ENCODE measurements at places on chromosomes 1 and 21. TPM values are rescaled to one million over a fixed set of nuclear protein-coding genes. Genes with fewer than 3 reads are reported as not detected.

GRCh38 chr1:79532555-79532954, 526.0 kb upstream of the ADGRL4 start:
- no peaks in the 10 kb centered on the region for H3K4me1 ChIP-seq
- no peak for DNase-seq
- no peak overlapping the region for H3K27ac ChIP-seq
- no peaks in the 10 kb centered on the region for H3K27me3 ChIP-seq
- no peaks in the 10 kb centered on the region for H3K36me3 ChIP-seq

The BPNT1 gene
- total RNA-seq, result 2.5 TPM

GRCh38 chr1:226388131-226388530, 19.8 kb downstream of the PARP1 start:
- no peak overlapping the region for H3K27ac ChIP-seq
- H3K4me1 ChIP-seq, result no peaks in the 10 kb centered on the region
- DNase-seq, result no peak
- H3K36me3 ChIP-seq, result peaks cover 97% of the 10 kb centered on the region
- no peak overlapping the region for H3K4me3 ChIP-seq
- no peaks in the 10 kb centered on the region for H3K27me3 ChIP-seq

GRCh38 chr21:42384989-42385388, 10.9 kb downstream of the TMPRSS3 start:
- H3K27ac ChIP-seq, result no peak overlapping the region
- DNase-seq, result no peak
- H3K36me3 ChIP-seq, result no peaks in the 10 kb centered on the region
- H3K27me3 ChIP-seq, result no peaks in the 10 kb centered on the region

DNA sequence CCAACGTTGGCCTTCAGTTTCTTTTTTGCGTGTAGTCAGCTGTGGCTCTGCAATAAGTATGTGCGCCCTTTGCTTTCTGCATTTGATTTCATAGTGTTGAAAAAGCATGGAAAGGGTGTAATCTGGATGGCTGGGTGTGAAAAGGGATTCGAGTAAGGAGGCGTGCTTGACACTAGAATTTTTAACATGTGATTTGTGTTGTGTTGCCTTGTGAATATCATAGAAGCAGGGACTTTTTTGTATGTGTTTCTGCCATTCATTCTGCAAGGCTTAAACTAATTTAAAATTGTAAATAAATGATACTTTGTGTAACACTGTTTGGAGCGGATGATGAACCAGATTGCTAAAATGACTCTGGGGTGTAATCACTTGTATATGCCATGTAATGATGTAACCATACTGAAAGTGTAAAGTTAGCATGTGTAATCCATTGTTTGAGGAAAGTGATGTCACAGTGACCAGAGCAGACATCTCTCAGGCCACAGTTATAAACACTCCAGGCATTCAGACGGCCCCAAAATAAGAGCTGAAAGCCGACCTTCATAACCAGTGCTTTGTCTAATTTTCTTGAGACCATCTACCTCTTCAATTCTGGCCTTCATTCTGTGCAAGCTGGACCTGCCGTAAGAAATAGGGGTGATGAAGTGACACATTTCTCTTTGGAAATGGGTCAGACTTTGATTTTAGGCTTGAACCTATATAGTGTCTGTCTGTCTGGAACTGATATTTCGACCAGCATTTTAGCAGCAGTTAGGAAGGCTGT, 618 bp downstream of the SH3BGR start:
- no peaks in the 10 kb centered on the region for H3K27me3 ChIP-seq
- no peak overlapping the region for H3K4me3 ChIP-seq
- no peak for DNase-seq
- H3K27ac ChIP-seq, result no peak overlapping the region

DNA sequence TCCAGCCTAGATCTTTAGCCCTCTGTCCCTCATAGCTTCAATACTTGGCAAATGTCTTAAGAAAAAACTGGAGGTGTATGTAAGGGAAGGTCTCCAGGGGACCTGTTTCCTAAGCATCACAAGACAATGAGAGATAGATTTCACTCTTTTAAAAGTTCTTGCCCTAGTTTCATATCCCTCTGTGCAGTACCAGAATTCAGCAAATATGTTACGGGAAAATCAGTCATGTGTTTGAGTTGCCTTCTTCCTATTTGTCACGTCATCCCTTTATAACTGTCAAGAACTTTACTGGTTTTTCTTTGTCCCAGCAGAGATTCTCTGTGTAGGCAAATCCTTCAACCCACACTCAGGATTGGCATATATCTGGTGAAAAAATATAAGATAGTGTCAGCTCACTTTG, 32.3 kb downstream of the DNASE2B start:
- H3K27ac ChIP-seq, result no peak overlapping the region
- no peaks in the 10 kb centered on the region for H3K36me3 ChIP-seq
- peaks cover 15% of the 10 kb centered on the region for H3K4me1 ChIP-seq
- DNase-seq, result no peak

The NBPF6 gene
- not detected for total RNA-seq

The C1QC gene
- total RNA-seq, result not detected

The CCDC181 gene
- total RNA-seq, result not detected

GRCh38 chr1:2115008-2115641, 64.9 kb downstream of the PRKCZ start:
- H3K36me3 ChIP-seq, result no peaks in the 10 kb centered on the region
- DNase-seq, result no peak
- H3K4me1 ChIP-seq, result peaks cover 8% of the 10 kb centered on the region
- H3K27ac ChIP-seq, result no peak overlapping the region
- no peaks in the 10 kb centered on the region for H3K27me3 ChIP-seq

The NBPF3 gene
- total RNA-seq, result 8.5 TPM

GRCh38 chr1:17640975-17641374, 101.5 kb downstream of the ARHGEF10L start:
- H3K27me3 ChIP-seq, result no peaks in the 10 kb centered on the region
- H3K4me3 ChIP-seq, result no peak overlapping the region
- H3K27ac ChIP-seq, result no peak overlapping the region
- no peaks in the 10 kb centered on the region for H3K4me1 ChIP-seq
- DNase-seq, result no peak

The CEP104 gene
- total RNA-seq, result 16.6 TPM

The RBM11 gene
- 18.7 TPM for total RNA-seq

DNA sequence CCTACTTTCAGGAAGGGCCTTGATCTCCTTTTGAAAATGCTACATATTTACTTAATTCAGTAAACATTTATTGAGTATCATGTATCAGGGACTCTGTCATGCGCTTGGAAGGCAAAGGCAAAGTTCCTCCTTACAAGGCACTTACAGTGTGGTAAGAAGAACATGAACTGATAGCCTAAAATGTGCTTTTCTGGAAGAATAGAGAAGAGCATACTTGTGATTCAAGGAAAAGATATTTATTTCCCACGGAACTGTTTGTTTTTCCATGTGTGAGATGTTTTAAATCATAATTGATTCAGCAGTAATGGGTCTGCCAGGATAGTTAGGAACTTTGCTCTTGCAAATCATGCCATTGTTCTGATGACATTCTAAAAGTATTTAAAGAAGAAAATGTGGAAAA, 110.1 kb upstream of the ZNHIT6 start:
- H3K27me3 ChIP-seq, result no peaks in the 10 kb centered on the region
- no peak for DNase-seq
- H3K4me3 ChIP-seq, result no peak overlapping the region
- H3K4me1 ChIP-seq, result no peaks in the 10 kb centered on the region

The KRTAP21-1 gene
- not detected for total RNA-seq

The OR14K1 gene
- total RNA-seq, result not detected

The SLFNL1 gene
- 0.08 TPM for total RNA-seq

DNA sequence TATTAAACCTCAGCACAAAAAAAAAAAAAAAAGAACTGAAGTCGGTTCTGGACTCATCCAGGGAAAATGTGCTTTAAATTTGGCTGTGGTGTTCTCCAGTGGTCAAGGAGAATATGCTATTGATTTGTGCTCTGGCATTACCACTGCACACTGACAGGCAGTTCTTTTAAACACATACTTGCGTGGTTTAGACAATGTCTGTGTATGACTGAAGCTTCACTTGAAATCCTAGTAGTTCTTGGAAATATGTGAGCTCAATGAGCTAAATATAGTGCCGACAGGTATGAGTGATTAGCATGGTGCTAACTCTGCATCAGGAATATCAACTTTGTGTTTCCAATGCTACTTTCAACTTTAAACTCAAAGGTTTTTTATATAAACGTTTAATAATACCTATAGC, 415.6 kb downstream of the SMYD3 start:
- no peak overlapping the region for H3K4me3 ChIP-seq
- H3K27ac ChIP-seq, result no peak overlapping the region
- DNase-seq, result no peak

DNA sequence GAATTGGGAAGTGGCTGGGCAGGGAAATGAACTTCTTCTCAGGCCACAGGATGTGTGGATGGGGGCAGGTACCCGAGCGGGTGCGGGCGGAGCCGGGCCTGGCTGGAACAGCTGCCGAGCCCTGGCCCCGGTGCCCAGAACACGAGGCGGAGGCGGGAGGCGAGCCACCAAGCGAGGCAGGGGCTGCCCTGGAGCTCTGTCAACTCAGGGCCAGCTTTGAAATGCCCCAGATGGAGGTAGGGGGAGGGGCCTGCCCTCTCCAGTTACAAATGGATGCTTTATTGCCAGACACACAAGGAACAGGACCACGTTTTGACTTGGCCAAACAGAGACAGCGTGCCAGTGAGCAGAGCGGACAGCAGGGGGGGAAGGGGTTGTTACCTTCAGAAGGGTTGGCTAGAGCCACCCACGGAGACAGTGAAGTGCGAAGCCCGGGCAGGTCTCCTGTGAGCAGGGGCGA, 240.4 kb downstream of the SDCCAG8 start:
- H3K36me3 ChIP-seq, result no peaks in the 10 kb centered on the region
- no peak overlapping the region for H3K4me3 ChIP-seq
- H3K27me3 ChIP-seq, result no peaks in the 10 kb centered on the region
- peaks cover 6% of the 10 kb centered on the region for H3K4me1 ChIP-seq
- H3K27ac ChIP-seq, result no peak overlapping the region
- DNase-seq, result no peak

DNA sequence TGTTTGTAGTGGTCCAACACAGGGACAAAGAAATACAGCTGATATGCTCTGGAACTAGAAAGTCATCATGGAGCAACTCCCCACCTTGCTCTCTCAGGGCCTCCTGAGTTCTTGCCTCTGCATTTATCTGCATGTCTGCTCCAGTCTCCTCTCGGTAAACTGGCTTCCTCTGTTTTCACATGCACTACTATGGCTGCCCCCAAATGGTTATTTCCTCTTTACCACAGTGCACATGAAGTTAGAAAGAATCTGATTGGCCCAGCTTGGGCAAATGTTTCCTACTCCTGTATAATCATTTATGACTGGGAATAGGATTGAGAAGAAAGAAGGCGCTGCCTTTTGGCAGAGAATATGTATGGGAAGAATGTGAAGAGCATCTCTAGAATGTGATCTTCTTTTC, 16.5 kb upstream of the PSMB2 start:
- H3K27me3 ChIP-seq, result no peaks in the 10 kb centered on the region
- H3K4me1 ChIP-seq, result no peaks in the 10 kb centered on the region
- no peak for DNase-seq
- no peaks in the 10 kb centered on the region for H3K36me3 ChIP-seq
- no peak overlapping the region for H3K27ac ChIP-seq
- H3K4me3 ChIP-seq, result no peak overlapping the region

GRCh38 chr21:42027085-42027821, 17.1 kb upstream of the ZBTB21 start:
- no peak overlapping the region for H3K4me3 ChIP-seq
- no peaks in the 10 kb centered on the region for H3K36me3 ChIP-seq
- H3K4me1 ChIP-seq, result no peaks in the 10 kb centered on the region
- no peak for DNase-seq
- H3K27me3 ChIP-seq, result no peaks in the 10 kb centered on the region
- H3K27ac ChIP-seq, result no peak overlapping the region

The POGZ gene
- total RNA-seq, result 97.8 TPM

The AADACL4 gene
- not detected for total RNA-seq

GRCh38 chr1:207815913-207816291, 64.0 kb downstream of the CD46 start:
- H3K27ac ChIP-seq, result no peak overlapping the region
- peaks cover 92% of the 10 kb centered on the region for H3K36me3 ChIP-seq
- H3K4me3 ChIP-seq, result no peak overlapping the region
- DNase-seq, result no peak
- no peaks in the 10 kb centered on the region for H3K27me3 ChIP-seq

GRCh38 chr1:46812065-46812963, 13.5 kb downstream of the CYP4B1 start:
- no peaks in the 10 kb centered on the region for H3K36me3 ChIP-seq
- no peak for DNase-seq
- H3K4me3 ChIP-seq, result no peak overlapping the region
- H3K27me3 ChIP-seq, result peaks cover under 1% of the 10 kb centered on the region
- H3K27ac ChIP-seq, result no peak overlapping the region
- H3K4me1 ChIP-seq, result no peaks in the 10 kb centered on the region

- no peaks in the 10 kb centered on the region for H3K4me1 ChIP-seq
- H3K27ac ChIP-seq, result no peak overlapping the region
- H3K27me3 ChIP-seq, result no peaks in the 10 kb centered on the region
- DNase-seq, result no peak
- no peaks in the 10 kb centered on the region for H3K36me3 ChIP-seq
Measured at GRCh38 chr1:5296557-5297179, 642.3 kb downstream of the AJAP1 start.
